ENCODE measurements at places on chromosomes 16 and 17.

DNA sequence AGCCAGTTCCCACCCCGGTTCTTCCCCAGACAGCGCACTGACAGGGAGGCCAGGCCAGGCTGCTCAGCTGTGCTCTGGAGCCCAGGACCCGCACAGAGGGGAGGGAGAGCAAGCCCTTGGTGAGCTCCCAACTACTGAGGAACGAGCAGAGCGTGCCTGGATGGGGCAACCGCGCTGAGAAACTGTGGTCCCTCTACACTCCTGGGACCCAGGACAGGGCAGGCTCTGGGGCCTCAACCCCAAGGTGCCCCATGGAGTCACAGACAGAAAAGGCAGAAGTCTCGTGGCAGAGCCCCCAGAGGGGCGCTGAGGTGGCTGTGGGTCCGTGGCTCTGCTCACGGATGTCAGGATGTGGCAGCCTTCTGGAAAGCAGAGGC, 16.3 kb downstream of the SLX4 start:
- DNase-seq = peak; percentile 23

DNA sequence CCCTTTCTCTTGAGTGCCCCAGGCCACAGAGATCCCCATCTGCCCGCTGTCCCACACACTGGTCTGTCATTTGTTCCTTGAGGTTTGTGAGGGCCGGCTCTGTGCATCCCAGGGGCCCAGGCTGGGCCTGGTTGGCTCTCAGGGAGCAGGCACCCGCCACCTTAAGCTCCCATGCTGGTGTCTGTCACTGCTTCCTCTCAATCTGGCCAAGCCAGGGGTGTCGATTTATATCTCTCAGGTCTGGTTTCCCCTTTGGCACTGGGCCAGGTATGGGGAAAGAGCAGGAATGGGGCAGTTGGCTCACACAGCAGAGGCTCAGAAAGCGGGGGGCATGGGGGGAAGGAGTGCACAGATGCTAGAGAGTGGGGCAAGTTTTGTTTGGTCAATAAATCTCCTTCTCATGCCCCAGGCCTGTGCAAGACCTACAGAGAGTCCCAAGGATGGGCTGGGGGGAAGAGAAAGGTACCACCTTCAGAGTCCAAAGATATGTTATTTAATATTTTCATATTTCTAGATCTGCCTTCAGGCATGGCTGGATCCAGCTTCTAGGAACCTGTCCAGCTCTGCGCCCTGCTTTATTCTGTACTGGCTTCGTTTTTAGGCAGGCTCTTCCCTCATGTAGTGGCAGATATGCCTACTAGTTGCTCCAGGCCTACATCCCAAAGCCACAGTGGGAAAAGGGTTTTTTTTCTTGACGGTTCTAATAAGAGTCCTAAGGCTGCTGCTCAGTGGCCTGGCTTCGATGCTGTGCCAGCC, 34.3 kb downstream of the IL4R start:
- DNase-seq = no peak

DNA sequence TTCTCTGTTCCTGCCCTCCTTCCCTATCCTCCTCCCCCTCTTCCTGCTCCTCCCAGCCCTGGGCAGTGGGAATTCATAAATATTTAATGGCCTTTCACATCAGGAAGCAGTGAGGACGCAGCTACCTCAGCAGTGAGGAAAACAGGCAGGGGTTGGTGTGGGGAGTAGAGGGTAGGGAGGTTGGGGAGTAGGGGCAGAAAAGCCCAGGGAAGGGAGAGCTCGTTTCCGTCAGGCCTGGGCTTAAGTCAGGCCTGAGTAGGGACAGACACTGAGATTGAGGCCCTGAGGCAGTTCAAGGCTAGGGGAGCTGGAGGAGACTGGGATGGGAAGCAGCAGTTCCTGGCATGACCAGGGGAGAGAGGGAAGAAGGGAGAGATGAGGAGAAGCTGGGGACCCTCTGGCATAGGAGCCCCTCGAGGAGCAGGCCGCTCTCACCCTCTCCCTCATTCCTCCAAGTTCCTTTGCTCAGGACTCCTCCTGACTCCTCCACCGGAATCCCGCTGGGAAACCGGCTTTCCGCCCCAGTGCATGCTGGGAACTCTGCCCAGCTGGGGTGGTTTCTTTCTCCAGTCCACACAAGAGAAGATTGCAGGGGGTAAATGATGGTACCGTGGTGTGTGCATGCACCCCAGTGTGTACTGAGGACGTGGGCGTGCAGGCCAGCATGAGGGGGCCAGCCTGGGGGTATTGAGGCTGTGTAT, 6.2 kb downstream of the SAMD14 start:
- no peak for DNase-seq

DNA sequence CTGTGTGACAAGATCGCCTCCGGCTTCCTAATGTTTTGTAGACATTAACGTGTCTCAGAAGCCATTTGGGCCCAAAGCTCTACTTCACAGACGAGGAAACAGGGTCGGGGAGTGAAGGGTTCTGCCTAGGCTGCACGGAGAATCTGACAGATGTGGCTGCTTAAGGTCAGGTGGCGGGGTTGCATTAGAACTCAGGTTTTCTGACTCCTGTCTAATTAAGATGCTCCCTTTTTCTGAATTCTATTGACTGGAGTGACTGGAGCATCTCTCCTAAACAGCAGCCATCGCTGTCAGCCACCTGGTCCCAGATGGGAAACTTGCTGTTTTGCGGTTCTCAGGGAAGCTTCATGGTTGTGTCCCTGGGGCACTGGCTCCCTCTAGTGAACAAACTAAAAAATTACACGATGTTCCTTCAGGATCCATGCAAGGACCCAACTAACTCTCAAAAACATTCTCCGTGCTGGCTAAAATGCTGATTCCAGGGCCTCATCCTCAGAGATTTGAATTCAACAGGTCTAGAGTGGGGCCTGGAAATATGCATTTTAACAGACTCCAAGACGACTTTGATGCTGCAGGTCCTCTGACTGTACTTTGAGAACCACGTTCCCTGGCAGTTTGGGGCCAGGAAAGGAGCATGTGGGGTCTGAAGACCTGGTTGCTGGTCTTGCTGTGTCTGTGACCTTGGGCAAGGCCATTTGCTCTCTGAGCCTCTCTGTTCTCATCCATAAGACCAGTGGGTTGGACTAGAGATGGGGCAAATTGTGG, 117.4 kb downstream of the IRF8 start:
- peak; percentile 72 for DNase-seq

- no peak for DNase-seq
Measured at GRCh38 chr16:77838597-77839255, 50.4 kb downstream of the VAT1L start.

GRCh38 chr17:66171692-66172091, 20.2 kb downstream of the CEP112 start:
- no peak for DNase-seq

GRCh38 chr17:65509032-65509431, 52.4 kb downstream of the AXIN2 start:
- DNase-seq = no peak

GRCh38 chr17:18261146-18261515, 669 bp downstream of the MIEF2 start:
- DNase-seq = peak; percentile 85

- DNase-seq = no peak
Measured at GRCh38 chr16:11225677-11226549, 30.1 kb downstream of the SOCS1 start.

- DNase-seq = no peak
Measured at GRCh38 chr17:10063730-10064241, 134.6 kb downstream of the GAS7 start.

DNA sequence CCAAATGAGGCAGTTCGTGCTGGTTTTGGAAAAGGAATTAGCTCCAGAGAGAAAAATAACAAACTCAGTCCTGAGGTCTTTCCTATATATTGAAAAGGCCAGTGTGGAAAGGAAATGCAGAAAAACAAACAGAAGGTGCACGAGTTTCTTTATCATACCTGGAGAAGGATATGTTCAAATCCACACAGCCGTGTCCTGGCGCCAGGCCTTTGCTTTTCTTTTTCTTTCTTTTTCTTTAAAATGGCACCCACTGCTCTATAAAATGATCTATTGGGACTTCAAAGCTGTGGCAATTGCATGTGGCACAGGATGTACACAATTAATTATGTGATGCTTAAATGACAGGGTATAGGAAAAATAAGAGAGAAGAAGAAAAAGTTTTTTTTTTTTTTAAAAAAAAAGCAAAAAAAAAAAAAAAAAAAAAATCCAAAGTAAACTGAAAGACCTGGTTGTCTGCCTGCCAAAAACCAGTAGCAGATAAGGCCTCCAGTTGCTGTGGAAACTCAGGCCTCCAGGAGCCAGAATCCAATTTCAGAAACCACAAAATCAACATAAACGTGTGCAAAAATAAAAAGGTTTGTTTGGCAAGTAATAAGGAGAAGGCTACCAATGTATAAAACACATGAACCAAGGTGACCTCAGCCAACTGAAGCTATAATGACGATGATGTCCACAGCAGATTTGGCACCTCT, 957.6 kb upstream of the SOX9 start:
- DNase-seq = no peak

DNA sequence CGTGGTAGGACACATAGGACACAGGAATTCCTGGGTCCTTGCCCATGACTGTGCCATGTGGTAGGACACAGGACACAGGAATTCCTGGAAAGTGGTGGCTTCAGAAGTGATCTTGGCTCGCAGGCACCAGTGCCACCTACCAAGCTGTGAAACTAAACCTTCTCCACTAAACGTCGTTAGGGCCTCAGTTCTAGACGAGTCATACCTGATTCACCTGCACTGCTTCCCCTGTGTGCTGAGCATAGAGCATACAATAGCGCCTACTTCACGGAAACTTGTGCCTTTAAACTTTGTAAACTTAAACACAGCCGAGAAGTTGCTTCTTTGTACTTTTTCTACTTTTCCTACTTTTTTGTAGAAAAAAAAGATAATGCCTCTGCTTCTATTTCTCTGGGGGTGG, 4.8 kb downstream of the SOX8 start:
- DNase-seq = no peak

DNA sequence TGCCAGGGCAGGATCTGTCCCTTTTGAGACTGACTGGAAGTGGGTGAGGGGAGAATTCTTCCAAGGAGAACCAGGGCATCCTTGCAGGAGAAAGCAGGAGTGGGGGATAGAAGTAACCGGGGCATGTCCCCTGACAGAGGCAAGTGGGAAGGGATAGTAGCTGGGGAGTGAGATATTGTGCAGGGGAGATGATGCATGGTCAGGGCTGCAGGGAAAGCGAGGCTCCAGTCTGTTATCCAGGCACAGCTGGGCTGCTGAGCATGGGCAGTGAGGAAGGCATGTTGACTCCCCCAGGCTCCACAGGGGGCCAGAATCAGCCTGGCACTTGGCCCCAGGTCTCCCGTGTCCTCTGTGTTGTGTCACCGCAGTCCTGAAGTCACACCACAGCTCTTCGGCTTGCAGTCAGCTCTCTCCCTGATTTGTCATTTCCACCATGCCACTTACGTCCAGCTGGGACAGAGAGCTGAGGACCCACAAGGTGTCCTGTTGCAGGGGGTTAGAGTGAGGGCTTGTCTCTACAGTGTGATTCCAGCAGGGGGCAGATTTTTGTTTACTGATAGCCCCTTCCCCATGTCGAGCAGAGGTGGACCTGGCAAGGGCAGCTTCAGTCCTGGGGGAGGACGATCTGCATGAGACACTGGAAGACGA, 40.9 kb downstream of the B9D1 start:
- no peak for DNase-seq

DNA sequence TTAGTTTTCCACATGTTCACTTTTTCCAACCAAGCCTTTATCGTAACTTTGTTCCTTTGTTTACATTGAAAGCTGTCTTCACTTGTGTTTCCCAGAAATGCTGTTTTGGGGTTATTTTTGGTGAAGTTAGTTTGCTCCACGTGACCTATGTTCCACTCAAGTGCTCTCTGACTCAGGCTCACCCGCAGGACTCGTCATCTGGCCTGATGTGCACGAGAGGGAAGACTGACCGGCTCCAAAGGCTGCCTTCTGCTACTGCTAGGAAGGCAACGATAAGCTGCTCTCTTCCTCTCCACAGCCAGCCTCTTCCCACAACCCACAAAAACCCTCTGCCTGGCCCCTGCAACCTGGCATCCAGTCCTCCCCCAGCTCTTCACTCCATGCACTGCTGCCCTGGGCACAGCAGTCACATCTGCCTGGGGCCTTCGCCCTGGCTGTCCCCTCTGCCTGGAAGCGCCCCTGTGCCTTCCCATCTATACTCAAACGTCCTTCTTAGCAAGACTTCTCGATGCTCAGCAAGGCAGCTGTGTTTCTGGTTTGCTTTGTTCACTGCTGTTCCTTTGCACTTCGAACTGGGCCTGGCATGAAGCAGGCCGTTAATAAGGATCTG, 28.0 kb downstream of the ZCCHC14 start:
- peak; percentile 61 for DNase-seq
